ENCODE measurements at places on chromosomes 12 and 14.

- no peak for DNase-seq
Measured at GRCh38 chr12:10901427-10901826, 7.9 kb downstream of the TAS2R13 start.

DNA sequence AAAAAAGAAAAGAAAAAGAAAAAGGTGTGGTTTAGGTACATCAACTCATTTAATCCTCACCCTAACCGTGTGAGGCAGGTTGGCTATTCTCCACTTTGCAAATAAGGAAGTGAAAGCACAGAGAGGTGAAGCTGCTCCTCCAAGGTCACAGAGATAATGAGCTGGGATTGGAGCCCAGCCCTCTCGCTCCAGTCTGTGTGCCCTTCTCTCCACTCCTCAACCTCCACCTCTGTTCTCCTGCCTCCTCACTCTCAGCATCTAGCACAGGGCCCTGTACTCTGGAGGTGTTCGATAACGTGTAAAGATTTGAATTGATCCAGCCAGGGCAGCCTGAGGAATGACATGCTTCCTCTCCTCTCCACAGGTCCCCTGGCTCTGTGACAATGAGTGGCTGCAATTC, 502.3 kb downstream of the TMEM132D start:
- DNase-seq = no peak

GRCh38 chr14:100088226-100088625, 23.0 kb downstream of the EVL start:
- DNase-seq = no peak

- no peak for DNase-seq
Measured at GRCh38 chr14:95543021-95543420, 8.2 kb downstream of the GLRX5 start.

- DNase-seq = no peak
Measured at GRCh38 chr12:116656306-116656705, 81.6 kb downstream of the SPRING1 start.

DNA sequence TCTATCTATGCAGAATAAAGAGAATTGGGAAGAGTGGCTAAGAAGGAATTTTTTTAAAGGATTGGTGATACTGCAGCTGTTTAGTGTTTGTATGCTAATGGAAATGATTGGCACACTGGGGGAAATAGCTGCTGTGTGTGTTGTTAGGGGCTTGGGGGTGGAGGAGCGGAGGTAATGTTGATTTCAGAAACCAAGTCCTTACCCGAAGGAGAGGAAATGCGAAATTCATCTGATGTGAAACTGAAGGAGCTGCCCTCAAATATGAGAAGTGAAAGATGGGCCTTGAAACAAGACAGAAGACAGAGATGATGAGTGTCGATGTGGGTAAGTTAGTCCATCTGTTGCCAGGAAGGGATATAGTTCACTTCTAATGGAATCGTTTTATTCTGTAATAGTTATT, 21.2 kb upstream of the RNASE12 start:
- no peak for DNase-seq

DNA sequence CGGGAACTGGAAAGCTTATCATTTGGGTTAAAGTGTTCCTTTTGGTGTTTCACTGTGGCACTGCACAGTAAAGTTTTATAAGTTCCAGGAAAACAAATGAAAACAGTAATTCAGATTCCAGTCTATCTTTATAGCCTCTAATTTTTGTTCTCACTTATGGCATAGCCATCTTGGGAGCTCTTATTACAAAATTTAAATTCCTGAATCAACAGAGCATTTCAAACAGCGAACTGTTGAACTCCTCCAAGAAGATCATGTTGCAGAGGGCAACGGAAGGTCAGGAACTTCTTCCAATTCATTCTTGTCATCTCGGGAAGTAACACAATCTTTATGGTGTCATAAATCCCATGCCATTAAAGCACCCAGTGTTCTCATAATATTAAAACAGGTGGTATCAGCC, 229.1 kb downstream of the KCNC2 start:
- peak; percentile 63 for DNase-seq

- DNase-seq = no peak
Measured at GRCh38 chr14:89524412-89524811, 107.4 kb upstream of the FOXN3 start.

DNA sequence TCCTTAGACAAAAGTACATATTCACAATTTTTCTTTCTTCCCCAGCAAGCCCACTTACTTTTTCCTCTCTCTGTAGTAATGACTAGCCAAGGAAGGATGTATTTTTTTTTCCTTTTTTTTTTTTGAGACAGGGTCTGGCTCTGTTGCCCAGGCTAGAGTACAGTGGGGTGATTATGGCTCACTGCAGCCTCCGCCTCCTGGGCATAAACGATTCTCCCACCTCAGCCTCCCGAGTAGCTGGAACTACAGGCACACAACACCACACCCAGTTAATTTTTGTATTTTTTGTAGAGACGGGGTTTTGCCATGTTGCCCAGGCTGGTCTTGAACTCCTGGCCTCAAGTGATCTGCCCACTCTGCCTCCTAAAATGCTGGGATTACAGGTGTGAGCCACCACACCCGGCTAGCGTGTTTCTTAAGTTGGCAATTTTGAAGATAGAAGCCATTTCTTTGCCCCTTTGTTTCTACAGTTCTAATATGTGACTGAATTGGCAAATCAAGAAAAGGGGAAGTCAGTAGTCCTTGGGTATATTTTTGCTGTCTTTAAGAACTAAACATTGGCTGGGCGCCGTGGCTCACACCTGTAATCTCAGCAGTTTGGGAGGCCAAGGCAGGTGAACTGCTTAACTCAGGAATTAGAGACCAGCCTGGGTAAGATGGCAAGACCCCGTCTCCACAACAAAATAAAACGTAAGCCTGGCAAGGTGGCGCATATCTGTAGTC, 3.2 kb upstream of the NACA start:
- DNase-seq = no peak

DNA sequence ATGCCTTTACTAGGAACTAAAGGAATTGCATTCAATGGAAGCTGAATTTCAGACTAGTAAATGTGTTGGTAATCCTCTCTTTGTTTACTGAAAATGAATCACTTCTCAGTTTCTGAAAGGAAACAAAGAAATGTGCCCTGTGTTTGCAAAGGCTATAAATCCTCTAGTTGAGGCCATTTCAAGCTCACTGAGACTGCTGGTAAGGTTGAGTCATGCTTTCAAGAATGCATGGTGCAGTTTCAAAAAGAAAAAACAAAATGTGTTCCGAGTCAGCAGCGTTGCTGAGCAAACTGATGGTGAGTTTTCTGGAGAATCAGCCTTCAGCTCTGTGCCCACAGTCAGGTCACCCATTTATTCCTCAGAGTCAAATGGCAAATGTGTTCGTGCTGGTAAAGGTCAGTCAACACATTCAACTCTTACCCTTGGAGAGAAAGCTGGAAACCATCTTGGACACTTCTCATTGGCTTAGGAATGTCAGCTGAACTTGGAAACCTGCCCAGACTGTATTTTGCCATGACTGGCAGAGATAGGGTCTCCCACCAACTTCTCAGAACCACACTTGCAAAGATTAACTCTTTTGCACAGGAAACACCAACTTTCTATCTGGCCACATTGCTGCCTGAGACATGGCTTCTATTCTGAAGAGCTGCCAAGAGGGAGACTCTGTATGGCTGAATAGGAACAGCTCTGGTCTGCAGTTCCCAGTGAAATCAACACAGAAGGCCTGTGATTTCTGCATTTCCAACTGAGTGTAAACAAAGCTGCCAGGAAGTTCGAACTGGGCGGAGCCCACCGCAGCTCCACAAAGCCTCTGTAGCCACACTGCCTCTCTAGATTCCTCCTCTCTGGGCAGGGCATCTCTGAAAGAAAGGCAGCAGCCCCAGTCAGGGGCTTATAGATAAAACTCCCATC, 484.4 kb downstream of the ATP23 start:
- peak; percentile 85 for DNase-seq

DNA sequence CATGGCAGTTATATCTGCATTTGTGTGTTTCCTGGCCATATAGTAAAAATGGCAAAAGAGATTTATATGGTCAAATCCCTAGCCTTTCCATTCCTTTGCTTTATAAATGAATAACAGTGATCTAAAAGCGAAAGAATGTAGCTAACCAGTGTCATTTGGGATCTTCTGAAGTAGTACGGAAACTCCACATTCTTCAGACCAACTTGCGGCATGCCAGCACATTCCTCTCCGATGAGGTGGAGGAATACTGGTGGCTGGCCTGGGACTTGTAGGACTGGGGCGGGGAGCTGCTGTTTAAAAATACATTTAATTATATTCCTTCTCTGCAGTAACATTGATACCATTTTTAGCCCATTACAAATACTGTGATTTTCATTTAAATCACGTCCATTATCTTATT, 85.3 kb downstream of the SAMD4A start:
- peak; percentile 98 for DNase-seq

DNA sequence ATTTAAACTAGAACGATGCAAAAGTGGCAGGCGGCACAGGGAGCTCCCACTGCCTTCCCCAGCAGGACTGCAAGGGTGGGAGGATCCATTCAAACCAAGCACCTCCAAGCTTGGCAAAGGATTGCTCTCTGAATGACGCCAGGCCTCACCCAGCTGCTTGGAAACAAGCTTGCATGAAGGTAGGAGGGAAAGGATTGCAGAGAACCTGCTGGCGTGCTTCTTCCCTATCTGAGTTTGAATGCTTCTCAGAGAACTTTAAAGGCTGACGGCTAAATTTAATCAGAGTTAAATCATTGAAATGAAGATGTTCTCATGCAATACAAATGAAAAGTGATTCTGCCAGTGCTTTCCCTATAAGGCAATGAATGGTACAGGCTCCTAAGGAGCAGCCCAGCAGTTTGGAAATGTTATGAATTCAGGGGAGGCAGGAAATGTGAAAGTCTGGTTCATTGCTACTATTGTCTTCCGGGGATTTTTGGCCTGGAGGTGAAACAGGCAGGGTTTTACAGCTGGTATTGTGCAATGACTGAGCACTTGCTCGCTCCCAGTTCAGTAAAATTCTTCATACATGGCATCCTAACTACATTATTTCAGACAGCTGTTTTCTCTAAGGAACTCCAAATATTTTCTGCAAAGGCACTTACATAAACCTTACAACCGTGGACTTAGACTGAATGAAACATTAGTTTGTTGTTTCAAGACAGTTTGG, 31.9 kb upstream of the DUSP6 start:
- DNase-seq = peak; percentile 15

GRCh38 chr12:77122661-77123060, 57.3 kb upstream of the E2F7 start:
- DNase-seq = no peak

All from COLO829 (cell line).